ENCODE measurements at places on chromosomes 6 and 20. TPM values are rescaled to one million over a fixed set of nuclear protein-coding genes. Genes with fewer than 3 reads are reported as not detected.

Gene ILRUN
- 58.9 TPM for total RNA-seq

Gene ZSCAN26
- 18.4 TPM for total RNA-seq

Gene SNX21
- 11.9 TPM for total RNA-seq

Gene TTPAL
- total RNA-seq = 10.3 TPM

Gene ZNF292
- 40.9 TPM for total RNA-seq

Gene C6orf132
- 0.87 TPM for total RNA-seq

Gene ECT2L
- not detected for total RNA-seq

Gene LAMA5
- total RNA-seq = 34.5 TPM

Gene MDFI
- total RNA-seq = 285 TPM

Gene MEP1A
- total RNA-seq = not detected

Gene NKAPL
- 0.44 TPM for total RNA-seq

Gene BPI
- total RNA-seq = not detected

Gene SIRPG
- not detected for total RNA-seq

Gene PTK6
- total RNA-seq = not detected

Gene ADGRG6
- total RNA-seq = 8.8 TPM

Gene OR2J3
- not detected for total RNA-seq

Gene RAD21L1
- 1.1 TPM for total RNA-seq

Gene GMEB2
- 11.2 TPM for total RNA-seq

Gene HEY2
- 82.7 TPM for total RNA-seq

Gene SYCP2L
- total RNA-seq = 8.1 TPM

Gene BACH2
- total RNA-seq = 3.9 TPM

Gene ANGPT4
- total RNA-seq = 0.51 TPM

Gene ASIP
- not detected for total RNA-seq

Gene EBF4
- 5.9 TPM for total RNA-seq

Gene RFX6
- total RNA-seq = not detected

All from endothelial cell (in vitro differentiated cells).